Stomach (tissue), 19 donors: ENCODE measurements at places on chromosomes 16 and 17. TPM values are rescaled to one million over a fixed set of nuclear protein-coding genes. Genes with fewer than 3 reads are reported as not detected.

DNA sequence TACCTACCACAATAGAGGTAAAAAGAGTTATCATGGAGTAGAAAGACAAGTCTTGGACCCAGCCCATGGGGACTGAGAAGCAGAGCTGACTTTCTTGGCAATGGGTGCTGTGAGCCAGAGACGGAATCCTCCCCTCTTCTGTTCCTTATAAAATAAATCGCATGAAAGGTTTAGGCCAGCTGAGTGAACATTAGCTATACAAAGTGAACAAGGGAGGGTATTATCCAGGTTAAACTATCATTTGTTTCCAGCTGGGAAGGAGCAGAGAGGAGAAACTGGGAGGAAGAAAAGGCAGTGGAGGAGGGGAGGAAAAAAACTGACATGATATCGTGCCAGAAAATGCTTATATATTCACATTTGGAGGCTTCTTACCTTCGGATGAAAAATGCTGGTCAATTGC lies 13.3 kb upstream of the PAFAH1B1 start:
- no peaks in the 10 kb centered on the region for H3K4me1 ChIP-seq
- H3K27me3 ChIP-seq = no peaks in the 10 kb centered on the region
- no peak overlapping the region for H3K4me3 ChIP-seq

Gene SPN
- total RNA-seq = 9.4 TPM

Gene ADAP2
- 8.0 TPM for total RNA-seq

Gene KRT13
- total RNA-seq = not detected

DNA sequence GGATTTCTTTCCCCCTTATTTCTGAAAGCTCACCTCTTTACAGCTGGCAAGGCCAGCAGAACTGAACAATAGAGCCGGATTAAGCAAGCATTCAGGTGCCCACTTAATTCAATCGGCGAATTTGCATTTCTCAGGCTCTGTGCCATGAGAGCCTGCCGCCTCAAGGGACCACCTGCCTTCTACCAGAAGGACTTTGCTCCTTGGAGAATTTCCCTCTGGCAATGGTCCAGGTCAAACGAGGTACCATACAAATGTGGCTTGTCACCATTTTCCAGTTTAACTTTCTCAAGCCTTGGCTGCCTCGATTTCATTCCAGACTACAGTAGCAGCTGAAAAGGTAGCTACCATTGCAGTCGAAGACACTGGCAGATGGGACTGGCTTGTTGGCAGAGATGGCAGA lies 534.0 kb downstream of the MAF start:
- peak; percentile 66 for DNase-seq
- no peaks in the 10 kb centered on the region for H3K36me3 ChIP-seq
- no peak overlapping the region for H3K4me3 ChIP-seq
- peaks cover 51% of the 10 kb centered on the region for H3K4me1 ChIP-seq

- H3K27ac ChIP-seq = no peak overlapping the region
- peaks cover 10% of the 10 kb centered on the region for H3K4me1 ChIP-seq
- no peaks in the 10 kb centered on the region for H3K36me3 ChIP-seq
- no peaks in the 10 kb centered on the region for H3K27me3 ChIP-seq
- no peak overlapping the region for H3K4me3 ChIP-seq
Observed at GRCh38 chr17:70049801-70050591, 25.0 kb upstream of the KCNJ16 start.

- H3K27ac ChIP-seq = peak overlapping the region; percentile 79
- DNase-seq = peak; percentile 97
- H3K4me3 ChIP-seq = peak overlapping the region; percentile 0
- no peaks in the 10 kb centered on the region for H3K36me3 ChIP-seq
- H3K4me1 ChIP-seq = peaks cover 81% of the 10 kb centered on the region
Observed at GRCh38 chr17:40111221-40112128, 10.3 kb upstream of the MSL1 start.

Gene ADCY9
- total RNA-seq = 12.1 TPM

GRCh38 chr17:79811868-79812352 lies 15.0 kb upstream of the CBX8 start:
- H3K4me1 ChIP-seq = peaks cover 75% of the 10 kb centered on the region
- no peak overlapping the region for H3K4me3 ChIP-seq
- DNase-seq = no peak
- no peaks in the 10 kb centered on the region for H3K36me3 ChIP-seq
- peaks cover 97% of the 10 kb centered on the region for H3K27me3 ChIP-seq
